ENCODE measurements at places on chromosomes 7 and 10.
A peak's percentile ranks its signal among the peaks of the same experiment; 100 is the strongest.

- no peak for DNase-seq
Observed at GRCh38 chr7:27678617-27679260, 16.1 kb upstream of the HIBADH start.

DNA sequence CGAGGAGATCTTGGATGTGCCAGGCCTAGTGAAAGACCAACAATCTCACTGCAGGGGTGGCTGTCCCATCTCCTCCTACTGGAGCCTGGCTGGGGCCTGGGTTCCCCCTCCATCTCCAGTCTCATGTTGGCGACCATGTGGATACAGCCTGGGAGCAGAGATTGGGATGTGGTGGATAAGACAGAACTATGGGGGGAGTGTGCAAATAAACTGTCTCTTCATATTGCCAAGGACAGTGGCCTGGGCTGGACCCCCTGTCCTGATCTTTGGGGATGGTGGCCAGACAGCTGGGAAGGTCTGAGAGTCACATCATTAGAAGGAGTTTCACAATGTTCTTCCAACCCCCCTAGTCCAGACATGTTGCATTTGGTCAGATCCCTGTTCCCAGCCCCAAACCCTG, 5.8 kb upstream of the MINDY4 start:
- DNase-seq: no peak

DNA sequence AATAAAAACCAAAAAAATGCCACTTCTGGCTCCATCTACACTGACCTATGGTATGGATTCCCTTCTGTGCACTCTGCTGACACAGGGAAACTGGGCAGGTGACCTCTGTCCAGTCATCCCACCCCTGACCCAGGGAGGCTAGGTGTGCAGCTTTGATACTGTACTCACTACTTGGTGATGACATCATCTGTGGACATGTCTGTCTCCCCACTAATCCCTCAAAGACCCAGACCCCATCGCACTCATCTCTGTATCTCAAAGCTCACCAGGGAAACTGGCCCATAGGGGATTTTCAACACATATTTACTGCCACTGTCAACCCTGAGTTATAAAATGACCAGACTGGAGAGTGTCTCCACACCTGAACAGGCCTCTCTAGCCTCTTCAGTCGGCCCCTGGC, 10.6 kb downstream of the SGMS1 start:
- DNase-seq: no peak

DNA sequence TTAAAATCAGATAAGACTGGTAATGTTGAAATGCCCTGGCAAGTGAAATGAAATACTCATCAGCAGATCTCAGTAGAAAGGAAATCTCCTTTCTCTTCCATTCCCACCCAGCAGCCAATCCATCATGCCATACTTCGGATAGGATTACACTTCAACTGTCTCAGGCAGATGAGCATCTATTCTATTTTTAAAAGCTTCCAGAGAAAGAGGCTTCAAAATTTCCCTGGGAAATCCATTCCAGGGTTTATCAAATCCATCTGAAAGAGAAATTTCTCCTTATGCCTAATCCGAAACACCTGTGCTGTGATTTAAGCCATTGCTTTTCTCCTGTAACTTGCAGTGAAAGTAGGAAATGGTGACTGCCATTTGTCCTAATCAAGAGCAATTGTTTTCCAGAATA, 60.4 kb upstream of the RAPGEF5 start:
- no peak for DNase-seq

- DNase-seq: no peak
Observed at GRCh38 chr7:99170730-99171074, 26.8 kb upstream of the SMURF1 start.

DNA sequence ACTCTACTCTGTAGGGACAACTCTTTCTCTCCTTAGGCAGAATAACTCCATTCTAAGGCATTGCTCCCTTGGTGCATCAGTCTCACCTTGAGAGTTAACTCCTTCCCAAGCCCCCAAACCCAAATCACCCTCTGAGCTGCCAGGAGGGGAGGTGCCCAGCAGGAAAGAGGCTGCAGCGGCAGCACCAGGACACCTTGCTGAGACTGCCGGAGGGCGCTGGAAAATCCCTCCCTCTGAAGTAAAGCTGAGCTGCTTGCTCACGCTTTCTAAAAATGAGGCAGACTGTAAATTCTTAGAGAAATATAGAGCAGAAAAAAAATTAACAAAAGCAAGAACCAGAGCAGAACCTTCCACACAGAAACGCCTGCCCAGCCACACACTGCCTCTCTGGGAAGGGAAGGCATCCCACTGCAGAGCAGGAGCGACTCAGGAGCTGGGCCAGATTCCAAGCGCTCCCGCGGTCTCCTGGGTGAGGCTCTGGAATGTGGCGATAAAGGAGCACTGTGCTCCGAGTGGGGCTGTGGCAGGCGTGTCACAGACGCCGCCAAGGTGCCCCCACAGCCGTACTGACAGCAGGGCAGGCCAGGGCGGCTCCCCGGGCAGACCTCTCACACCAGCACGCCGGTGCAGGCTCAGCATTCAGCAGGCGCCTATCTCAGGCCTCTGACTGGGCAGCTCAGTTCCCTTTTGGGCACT, 202.1 kb downstream of the TNS3 start:
- DNase-seq: no peak

GRCh38 chr10:28505359-28505959, 27.5 kb upstream of the WAC start:
- no peak for DNase-seq

DNA sequence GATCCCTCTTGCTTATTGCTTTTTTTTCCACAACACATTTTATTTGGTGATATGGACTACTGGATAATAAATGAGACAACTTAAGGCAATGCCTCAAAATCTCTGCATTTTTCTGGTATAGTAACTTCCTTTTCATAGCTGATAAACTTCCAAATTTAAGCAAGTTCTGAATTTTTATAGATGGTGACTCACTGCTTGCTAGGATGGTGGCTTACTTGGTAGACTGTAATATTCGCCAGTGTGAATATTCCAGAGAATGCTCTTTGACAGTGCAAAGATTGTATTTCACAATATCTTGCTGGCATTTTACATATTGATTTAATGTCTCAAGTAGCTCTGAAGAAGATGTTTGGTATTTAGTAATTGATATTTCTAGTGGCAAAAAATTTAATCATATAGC, 472.4 kb downstream of the TFEC start:
- peak; percentile 54 for DNase-seq

DNA sequence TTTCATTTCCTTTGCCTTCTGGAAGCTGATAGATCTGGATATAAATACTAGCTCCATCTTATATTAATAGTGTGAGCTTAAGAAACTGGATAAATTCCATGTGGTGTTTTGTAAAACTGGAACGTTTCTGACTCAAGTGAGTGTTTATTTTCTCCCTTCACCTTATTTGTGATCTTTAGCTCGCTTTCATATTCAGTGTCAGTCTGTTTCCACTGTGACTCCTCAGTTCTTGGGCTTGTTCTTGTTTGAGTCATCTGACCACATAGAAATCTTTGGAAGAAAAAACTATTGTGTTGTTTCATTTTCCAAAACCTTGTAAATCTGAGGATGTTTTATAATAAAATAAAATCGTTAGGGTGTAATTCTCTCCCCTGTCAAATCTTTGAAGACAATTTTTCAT, 186.4 kb downstream of the POLR1F start:
- DNase-seq: peak; percentile 88

GRCh38 chr7:2019461-2019710, 213.4 kb downstream of the MAD1L1 start:
- DNase-seq: no peak

DNA sequence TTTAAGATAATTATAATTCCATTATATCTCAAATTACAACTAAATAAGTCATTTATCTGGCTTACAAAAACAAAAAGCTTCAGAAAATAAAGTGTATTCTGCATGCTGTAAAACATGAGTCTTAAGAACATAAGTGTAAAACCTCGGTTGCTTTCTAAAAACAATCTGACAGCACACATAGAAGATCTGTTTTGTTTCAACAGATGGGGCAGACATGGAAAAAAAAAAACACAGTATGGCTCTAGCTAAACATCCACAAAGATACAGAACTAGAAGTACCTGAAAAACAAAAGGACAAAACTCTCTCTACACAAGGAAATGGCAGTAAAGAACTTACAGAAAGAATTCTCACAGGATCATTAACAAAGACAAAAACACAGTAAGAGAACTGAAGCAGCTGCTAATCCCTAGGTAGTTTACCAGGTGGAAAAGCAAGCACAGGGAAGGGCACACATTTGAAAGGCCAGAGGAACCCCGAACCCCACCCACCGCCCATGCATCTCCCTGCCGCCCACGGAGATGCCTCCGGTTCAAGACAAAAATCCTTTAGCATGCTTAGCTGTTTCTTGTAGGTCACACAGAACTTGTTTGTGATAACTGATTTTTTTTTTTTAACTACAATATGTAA, 42.5 kb downstream of the DLD start:
- DNase-seq: no peak

GRCh38 chr7:15104411-15105092, 202.0 kb upstream of the DGKB start:
- no peak for DNase-seq

DNA sequence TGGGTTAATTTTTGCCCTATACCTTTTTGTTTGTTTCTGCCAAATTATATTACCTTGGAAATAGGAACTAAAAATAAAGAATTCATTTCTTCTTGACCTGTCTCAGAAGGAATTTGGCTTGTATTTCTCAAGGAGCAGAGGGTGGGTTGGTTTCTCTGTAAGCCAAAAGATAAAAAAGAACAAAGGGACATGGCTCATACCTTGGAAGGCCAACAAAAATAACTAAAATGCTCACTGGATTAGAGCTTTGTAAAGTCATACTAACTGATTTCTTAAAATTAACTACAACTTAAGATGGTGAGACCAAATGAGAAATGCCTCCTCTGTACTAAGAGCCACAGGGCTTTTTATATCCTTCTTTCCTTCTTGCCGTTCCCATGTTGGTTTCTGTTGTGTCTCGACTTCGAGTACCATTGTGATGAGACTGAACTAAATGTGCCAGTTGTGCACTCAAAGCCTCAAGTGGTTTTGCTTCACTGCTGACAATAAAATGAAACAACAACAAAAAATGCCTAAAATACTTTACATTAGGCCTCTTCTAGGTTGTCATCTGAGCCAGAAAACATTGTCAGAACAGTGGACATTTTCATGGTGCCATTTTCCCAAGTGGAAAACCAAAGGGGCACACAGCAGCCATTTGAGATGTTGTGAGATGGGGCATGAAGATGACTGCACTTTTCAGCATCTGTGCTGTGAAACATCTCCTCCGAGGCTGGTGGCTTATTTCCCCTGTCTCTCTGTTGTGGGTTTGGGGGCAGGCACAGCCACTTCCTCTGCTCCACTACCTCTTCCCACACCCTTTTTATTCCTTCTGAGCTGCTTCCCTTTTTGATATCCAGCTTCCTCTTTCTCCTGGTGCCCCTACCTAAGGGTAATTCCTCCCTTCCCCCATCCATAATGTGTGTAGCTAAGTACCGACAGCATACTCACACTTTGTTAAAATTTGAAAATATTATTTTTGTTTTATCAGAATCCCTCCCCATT, 51.8 kb upstream of the AGR3 start:
- no peak for DNase-seq

GRCh38 chr7:12646139-12646538, 41.3 kb upstream of the ARL4A start:
- DNase-seq: no peak

Measured in skeletal muscle cell (primary cell).